ENCODE measurements at places on chromosomes 4 and X.

DNA sequence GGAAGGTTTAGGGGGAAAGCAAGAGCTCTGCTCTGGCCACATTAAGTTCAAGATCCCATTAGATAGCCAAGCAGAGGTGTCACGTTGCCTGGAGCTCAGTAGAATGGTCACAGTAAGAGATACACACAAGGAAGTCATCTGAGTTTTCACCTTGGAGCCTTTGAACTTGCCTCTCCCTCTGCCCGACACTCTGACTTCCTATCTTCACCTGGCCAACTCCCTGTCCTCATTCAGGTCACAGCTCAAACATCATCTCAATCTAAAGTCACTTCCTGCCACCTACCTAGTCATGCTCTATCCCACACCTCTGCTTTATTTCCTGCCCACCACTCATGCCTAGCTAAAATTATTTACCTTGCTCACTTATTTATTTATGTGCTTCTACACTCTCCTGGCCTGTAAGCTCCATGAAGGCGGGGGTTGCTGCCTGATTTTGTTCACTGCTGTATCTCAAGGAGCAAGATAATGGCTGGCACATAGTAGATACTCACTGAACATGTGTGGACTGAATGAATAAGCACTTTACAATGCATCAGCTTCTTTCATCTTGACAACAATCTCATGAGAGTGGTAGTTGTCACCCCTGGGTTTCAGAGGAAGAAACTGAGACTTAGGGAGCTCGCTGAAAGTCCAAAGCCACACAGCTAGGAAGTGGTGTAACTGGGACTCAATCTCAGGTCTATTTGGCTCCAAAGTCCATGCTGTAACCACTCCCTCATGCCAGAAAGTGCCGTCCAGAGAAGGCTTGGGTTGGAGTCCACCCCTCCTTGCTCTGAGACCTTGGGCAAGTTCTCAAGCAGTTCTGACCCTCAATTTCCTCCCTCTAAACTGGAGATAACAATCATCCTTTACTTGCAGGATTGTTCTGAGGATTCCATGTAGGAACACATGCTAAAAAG lies 40.3 kb downstream of the EFNB1 start:
- DNase-seq: no peak

DNA sequence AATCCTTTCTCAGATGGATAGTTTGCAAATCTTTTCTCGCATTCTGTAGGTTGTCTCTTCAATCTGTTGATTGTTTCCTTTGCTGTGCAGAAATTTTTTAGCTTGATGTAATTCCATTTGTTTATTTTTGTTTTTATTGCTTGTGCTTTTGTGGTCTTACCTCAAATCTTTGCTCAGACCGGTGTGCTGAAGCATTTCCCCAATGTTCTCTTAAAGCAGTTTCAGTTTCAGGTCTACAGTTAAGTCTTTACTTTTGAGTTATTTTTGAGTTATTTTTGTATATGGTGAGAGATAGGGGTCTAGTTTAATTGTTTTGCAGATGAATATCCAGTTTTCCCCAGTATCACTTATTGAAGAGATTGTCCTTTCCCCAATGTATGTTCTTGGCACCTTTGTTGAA lies 18.2 kb upstream of the SLC25A14 start:
- DNase-seq: no peak

DNA sequence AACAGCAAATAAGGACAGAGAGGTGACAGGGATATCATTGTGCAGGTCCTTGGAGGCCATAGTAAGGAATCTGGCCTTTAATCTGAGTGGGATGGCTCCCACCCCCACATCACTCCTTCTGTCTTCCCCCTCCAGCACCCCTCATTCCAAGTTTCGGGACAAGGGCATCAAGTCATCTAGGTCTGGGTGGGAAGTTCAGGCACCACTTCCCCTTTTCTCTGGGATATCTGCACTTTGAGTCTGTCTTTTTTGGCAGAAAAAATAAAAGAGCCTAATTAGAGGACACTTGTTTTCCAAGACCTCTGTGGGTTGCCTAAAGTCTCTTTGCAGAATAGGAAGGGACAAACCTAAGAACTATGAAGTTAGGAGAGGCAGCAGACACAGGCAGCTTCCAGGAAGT lies 60.1 kb downstream of the FUNDC1 start:
- DNase-seq: no peak

GRCh38 chr4:180900781-180901180 lies 1342.4 kb upstream of the TENM3 start:
- DNase-seq: no peak

GRCh38 chr4:184648313-184649025 lies 778 bp downstream of the CASP3 start:
- peak; percentile 19 for DNase-seq

DNA sequence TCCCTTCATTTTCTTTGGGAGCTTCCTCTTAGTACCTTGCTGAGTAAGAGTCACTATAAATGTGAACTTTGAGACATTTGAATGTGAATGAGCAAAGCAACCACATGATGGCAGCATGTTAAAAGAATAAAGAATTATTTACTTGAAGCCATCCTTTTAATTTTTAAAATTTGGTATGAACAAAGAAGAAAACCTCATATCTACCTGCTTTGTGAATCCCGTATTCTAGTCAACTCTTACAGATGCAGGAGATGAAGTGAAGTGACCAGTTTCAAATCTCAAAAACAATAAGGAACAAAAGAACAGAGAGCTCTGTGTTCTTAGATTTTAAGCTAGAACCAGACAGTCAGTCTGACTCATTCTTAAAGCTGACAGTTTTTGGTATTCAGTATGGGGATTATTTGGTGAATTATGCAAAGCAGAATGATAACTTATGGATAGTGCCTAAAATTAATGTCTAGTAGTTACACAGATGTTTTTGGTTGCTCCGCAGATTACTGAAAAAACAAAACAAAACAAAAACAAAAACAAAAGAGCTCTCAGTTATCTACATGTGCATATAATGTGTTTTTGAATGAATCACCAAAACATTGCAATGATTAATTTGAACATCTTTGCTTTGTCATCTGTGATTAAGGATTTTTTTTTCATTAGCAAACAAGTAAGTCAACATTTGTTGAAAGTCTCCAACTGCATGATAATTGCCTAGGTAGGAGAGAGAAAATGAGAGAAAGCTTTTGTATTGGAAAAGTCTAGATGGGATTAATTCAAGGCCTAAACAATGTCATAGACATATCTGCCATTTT lies 48.2 kb upstream of the H2AZ1 start:
- DNase-seq: no peak

DNA sequence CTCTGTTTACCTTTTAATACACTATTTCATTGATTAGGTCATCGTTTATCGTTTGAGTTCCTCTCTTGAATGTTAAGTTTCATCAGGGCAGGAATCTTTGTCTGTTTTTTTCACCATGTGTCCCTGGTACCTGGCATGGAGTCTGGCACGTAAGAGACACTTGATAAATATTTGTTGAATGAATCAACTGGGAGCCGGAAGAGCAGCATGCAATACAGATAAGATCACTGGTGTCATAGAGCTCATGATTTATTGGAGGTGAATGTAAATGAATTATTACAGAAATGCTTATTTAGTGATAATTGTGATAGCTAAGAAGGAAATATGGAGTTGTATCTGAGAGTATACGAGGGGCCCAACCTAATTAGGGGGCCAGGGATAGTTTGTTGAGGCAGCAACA lies 62.8 kb downstream of the UCHL1 start:
- no peak for DNase-seq

- peak; percentile 21 for DNase-seq
These were observed 99.2 kb downstream of the PSAPL1 start for GRCh38 chr4:7335344-7336066.

GRCh38 chr4:85419103-85419502 lies 55.8 kb upstream of the ARHGAP24 start:
- DNase-seq: no peak

DNA sequence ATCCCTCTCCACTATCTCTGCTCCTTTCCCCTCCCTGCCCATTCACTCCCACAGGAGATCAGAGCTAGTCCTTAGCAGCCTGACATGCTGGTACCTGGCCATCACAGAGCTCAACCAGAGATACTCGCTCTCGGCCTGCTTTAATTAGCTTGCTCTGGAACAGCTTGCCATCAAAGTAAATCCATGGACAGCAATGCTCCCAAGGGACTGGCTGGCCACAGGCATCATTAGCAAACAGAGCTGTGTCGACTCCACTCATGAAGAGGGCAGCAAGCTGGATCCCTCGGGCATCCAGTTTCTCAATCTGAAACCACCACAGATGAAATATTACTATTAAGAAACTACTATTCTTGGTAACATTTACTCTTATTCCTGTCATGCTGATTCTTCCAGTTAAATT lies 43.4 kb upstream of the PHF8 start:
- no peak for DNase-seq

DNA sequence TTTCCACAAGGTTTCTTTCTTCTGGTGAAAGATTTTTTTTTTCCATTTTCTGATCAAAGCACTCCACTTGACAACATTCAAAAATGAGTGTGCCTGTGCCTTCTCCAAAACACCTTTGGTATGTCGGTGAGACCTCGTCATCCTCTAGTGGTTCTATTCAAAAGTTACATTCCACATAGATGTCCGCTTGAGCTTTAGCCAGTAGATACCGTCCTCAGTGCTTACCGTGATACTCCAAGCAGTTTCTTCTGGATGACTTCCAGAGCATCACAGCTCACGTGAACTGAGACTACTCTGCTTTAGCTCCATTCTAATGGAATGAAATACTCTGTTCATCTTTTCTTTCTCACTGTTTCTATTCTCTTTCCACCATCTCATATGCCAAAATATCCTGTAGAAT lies 38.2 kb upstream of the VEGFC start:
- DNase-seq: no peak

DNA sequence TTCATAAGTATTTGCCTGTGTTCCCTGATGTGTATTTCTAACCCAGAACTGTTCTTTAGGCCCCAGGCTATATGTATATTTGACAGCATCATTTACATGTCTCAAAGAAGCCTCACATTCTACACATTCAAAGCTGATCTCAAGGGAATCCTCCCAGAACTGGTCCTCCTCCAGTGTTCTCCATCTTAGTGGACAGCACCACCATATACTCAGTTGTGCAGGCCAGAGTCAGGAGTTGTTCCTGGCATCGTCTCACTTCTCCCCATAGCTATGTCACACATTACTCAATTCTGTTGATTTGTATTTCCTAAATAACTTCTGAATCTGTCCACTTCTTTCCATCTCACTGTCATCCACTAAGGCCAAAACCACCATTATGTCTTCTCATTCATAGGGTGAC lies 82.8 kb upstream of the TRPC3 start:
- no peak for DNase-seq

GRCh38 chr4:26094076-26094475 lies 180.1 kb downstream of the SMIM20 start:
- DNase-seq: no peak

- no peak for DNase-seq
These were observed 57.7 kb upstream of the VEGFC start for GRCh38 chr4:176850436-176850835.

DNA sequence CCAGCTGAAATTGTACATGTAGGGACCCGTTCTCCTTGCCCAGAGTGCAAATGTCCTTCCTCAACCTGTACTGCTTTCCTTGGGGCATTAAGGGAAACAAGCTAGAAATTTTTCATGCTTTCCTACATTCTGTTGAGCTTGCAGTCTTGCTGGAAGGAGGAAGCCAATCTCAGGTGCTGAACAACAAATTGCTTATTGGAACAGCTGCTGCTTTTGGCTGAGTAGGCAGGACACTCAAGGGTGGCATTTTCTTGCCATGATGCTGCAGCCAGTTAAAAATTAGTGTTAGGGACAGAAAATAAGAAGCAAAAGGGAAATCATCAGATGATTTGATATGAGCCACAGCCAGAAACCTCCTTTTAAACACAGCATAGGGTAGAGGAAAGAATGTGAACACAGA lies 223.7 kb downstream of the QDPR start:
- no peak for DNase-seq

DNA sequence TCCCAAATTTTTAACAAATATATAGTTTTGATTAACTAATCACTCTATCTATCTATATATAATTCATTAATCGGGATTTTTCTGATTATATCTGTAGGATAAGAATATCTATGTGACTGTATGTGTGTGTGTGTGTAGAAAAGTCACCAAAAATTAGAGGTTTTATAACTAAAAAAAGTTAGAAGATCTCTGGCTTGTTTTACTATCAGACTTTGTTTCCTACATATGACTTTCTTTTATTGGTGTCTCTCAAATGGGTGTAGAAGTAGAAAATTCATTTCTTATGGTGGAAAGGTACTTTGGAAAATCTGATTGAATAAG lies 26.7 kb upstream of the TMPRSS11D start:
- no peak for DNase-seq

DNA sequence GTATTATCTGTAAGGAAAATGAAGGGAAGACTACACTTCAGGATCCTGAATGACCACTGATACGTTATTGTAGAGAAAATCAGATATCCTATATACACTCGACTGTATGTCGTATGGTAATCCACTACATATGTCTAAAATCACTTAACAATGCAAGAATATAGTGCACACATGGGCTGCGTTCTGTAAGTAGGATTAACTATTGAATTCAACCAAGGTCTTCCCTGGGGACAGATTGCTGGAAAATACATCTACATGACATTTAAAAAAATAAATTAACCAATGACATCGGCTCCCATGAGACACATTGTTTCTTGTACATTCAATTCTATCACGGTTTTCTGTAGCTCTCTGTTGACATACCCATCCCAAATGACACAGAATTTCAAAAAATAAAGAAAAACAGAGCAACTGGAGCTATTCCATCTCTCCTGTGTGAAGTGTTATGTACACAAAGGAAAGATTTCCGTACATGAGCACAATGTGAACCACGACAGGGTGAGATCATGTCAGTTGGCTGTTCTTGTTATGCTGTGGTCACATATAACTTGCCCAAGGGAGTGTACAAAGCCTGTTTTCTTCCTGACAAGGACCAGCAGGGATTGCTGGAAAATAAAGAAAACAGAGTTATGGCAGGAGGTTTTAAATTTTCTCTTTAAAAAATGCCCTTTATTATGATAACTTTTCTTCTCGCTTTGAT lies 6.1 kb downstream of the ENOX2 start:
- no peak for DNase-seq

GRCh38 chrX:9955506-9955905 lies 11.7 kb upstream of the CLDN34 start:
- no peak for DNase-seq

- no peak for DNase-seq
These were observed 251.6 kb downstream of the QDPR start for GRCh38 chr4:17260166-17260907.

- DNase-seq: no peak
These were observed 144.4 kb downstream of the AMMECR1 start for GRCh38 chrX:110173192-110174175.

DNA sequence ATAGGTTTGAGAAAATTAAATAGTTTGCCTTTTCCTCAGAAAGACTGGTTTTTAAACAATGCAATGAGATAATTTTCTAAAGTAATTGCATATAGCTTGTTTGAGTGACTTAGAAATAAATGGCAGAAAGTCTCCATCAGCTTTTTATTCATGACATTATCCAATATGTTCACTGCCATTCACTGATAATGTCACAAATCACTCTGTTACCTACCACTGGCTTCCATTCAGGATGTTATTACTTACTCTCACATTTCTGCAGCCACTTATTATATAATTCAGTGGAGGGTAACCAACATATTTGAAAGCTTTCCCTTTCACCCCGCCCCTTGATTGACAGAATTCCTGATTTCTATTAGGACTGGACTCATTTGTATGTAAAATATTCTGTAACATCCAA lies 1583.5 kb downstream of the PCDH18 start:
- no peak for DNase-seq
